Uterus (tissue), 4 donors: ENCODE measurements at places on chromosomes 7 and 10. TPM values are rescaled to one million over a fixed set of nuclear protein-coding genes. Genes with fewer than 3 reads are reported as not detected.

GRCh38 chr7:80588591-80588990, 49.9 kb upstream of the CD36 start:
- no peak for DNase-seq

DNA sequence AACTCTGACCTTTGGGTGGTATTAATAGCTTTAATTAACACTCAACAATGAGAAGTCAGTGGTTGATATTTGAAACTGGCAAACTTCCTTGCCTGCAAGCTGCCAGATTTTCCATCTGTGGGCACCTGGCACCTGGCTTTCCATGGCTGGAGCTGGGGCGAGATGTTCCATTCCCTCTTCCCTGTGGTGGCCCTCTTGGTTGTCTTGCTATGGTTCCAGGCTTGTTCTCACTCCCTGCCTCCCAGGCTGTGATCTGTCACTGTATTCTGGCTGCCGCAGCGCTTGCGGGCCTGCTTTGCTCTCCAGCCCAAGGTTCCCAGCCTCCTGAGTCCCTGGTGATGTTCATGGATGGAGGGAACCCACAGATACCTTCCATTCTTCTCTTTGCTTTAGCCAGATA, 201.0 kb downstream of the FRMD4A start:
- DNase-seq = no peak

The C10orf105 gene
- total RNA-seq = 0.07 TPM

- DNase-seq = no peak
Measured at GRCh38 chr10:649445-649797, 40.0 kb downstream of the DIP2C start.

GRCh38 chr10:126969310-126969709, 64.1 kb downstream of the DOCK1 start:
- DNase-seq = no peak

DNA sequence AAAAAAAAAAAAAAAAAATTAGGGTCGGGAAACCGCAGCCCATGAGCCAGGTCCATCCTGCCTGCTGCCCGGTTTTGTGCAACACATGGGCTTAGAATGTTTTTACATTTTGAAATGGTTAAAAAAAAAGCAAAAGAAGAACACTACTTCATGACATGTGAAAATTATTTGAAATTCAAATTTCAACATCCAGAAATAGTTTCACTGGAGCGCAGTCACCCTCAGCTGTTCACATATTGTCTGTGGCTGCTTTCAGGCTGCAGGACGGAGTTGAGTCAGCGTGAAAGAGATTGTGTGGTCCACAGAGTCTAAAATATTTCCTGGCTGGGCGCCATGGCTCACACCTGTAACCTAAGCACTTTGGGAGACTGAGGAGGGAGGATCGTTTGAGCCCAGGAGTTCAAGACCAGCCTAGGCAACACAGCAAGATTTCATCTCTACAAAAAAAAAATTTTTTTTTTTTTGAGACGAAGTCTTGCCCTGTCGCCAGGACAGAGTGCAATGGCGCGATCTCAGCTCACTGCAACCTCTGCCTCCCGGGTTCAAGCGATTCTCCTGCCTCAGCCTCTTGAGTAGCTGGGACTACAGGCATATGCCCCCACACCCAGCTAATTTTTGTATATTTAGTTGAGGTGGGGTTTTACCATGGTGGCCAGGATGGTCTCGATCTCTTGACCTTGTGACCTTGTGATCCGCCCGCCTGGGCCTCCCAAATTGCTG, 63.9 kb upstream of the ECHDC3 start:
- no peak for DNase-seq

The TNS3 gene
- 110 TPM for total RNA-seq

The AZGP1 gene
- not detected for total RNA-seq
